Activated CD4-positive, alpha-beta T cell treated with anti-CD3 and anti-CD28 coated beads, Interleukin-2, Interleukin-4, amounts not matched to agents 100 ng/mL and 50 ng/mL, durations not matched to agents 16 hours and 8 hours (primary cell): ENCODE measurements at places on chromosomes 13 and 19.

DNA sequence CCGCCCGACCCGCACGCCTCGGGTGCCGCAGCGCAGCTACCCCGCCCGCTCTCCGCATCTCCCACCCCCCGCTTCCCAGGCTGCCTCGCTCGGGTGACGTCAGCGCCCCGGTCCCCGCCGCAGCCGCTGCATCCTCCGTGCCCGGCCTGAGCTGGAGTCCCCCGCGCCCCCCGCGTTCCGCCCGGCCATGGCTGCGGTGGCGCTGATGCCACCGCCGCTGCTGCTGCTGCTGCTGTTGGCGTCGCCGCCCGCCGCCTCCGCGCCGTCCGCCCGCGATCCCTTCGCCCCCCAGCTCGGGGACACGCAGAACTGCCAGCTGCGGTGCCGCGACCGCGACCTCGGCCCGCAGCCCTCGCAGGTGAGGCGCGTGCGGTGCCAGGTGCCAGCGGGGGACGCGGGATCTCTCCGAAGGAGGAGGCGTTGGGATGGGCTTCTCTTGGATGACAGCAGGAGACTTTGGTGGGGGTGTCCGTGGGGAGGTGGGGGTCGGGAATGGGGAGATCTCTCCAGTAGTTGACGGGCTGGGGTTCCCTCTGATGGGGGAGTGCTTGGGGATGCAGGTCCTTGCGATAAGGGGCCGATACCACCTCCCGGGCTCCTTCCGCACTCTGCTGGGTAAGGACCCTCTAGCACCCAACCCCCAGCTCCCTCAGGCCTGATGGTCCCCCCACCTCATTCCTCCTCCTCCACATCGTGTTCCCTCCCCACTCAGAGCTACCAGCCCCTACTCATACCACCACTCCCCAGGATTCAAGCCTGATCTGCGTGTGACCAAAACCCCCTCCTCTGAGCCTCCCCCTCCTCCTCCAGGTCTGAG lies at the start of gene TMEM59L:
Gene TMEM59L (plus strand): TSS at position 99 of the 817 bp plus-strand sequence. CDS start 89 bp downstream, at position 188.
- DNase-seq, result no peak

GRCh38 chr19:52603558-52604207 lies 33.6 kb downstream of the ZNF701 start:
- DNase-seq, result no peak

- peak; percentile 90 for DNase-seq
Observed at GRCh38 chr13:42039946-42040729, 8.3 kb upstream of the DGKH start.

- no peak for DNase-seq
Observed at GRCh38 chr19:38890686-38891085, 8.7 kb downstream of the SIRT2 start.

GRCh38 chr19:28472843-28473242 lies 740.1 kb downstream of the UQCRFS1 start:
- DNase-seq, result no peak

GRCh38 chr13:28831117-28831516 lies 11.0 kb downstream of the MTUS2 start:
- DNase-seq, result no peak

DNA sequence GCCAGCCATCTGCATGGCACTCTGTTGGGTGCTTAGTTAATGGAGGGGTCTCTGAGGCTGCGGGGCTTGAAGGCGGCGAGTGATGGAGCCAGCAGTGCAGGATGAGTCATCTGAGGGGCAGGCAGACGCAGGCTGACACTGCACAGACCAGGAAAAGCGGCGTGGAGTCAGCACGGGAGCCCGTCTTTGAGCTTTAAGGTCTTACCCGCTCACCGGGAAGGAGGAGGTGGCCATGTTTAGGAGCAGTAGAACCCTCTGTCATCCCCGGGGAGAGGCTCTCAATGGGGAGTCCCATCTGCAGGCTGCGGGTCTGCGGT lies 13.1 kb downstream of the NAXD start:
- no peak for DNase-seq

DNA sequence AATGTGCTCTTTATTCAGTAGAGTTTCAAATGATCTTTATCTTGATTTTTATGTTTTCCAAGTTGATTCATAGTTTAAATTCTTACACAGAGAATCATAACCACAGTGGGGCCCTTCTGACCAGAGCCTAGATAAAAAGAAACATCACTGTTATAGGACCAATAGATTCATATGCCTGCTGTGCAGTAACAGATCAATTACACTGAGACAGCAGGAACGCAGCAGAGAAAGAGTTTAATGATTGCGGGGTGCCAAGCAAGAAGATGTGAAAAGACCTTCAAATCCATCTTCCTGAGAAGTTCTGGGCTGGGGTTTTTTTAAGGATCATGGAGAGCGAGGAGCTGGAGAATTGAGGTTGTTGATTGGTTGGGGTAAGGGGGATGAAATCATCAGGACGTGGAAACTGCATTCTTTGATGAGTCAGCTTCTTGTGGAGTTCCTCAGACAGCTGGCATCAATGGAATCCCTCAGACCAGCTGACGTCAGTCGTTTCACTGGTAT lies 346.6 kb downstream of the TBC1D4 start:
- DNase-seq, result no peak

DNA sequence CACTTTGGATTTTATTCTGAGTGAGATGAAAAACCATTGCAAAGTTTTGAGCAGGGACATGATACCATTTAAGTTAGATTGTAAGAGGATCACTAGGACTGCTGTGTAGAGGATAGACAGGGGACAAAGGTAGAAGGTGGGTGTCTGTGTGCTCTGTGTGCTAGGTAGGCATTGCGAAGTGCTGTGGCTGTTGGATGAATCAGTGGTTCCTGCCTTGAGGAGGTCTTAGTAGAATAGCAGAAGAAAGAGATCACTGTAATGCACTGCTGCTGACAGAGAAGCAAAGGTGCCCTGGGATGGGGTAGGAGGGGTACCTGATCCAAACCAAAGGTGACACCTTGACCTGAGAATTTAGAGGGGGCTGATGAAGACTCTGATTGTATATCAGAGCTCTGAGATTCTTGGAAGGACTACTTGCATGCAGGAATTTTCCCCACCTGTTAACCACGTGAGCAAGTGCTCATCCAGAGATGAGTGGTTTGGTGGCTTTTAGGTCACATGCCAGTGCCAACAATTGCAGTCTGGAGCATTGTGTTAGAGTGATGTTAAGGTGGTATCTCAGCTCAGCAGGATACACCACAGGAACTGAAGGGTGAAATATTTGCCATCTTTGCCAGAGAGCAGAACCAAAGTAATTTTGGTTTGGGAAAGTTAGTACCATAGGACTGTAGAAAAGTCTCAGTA lies 10.8 kb downstream of the WASF3 start:
- DNase-seq, result no peak

- no peak for DNase-seq
Observed at GRCh38 chr19:5492635-5493409, 37.6 kb downstream of the ZNRF4 start.
